ENCODE measurements at places on chromosomes 2 and 18. TPM values are rescaled to one million over a fixed set of nuclear protein-coding genes. Genes with fewer than 3 reads are reported as not detected.

SLC5A7 gene
- total RNA-seq, result not detected

RAB27B gene
- 0.16 TPM for total RNA-seq

ZBTB7C gene
- 2.7 TPM for total RNA-seq

MYO3B gene
- total RNA-seq, result 0.05 TPM

RAD51AP2 gene
- total RNA-seq, result 0.14 TPM

HOXD13 gene
- not detected for total RNA-seq

PIEZO2 gene
- total RNA-seq, result 0.33 TPM

RBKS gene
- 2.7 TPM for total RNA-seq

HMSD gene
- not detected for total RNA-seq

All from left ventricle myocardium inferior (tissue), 1 donor.